ENCODE measurements at places on chromosomes 7 and 10.

DNA sequence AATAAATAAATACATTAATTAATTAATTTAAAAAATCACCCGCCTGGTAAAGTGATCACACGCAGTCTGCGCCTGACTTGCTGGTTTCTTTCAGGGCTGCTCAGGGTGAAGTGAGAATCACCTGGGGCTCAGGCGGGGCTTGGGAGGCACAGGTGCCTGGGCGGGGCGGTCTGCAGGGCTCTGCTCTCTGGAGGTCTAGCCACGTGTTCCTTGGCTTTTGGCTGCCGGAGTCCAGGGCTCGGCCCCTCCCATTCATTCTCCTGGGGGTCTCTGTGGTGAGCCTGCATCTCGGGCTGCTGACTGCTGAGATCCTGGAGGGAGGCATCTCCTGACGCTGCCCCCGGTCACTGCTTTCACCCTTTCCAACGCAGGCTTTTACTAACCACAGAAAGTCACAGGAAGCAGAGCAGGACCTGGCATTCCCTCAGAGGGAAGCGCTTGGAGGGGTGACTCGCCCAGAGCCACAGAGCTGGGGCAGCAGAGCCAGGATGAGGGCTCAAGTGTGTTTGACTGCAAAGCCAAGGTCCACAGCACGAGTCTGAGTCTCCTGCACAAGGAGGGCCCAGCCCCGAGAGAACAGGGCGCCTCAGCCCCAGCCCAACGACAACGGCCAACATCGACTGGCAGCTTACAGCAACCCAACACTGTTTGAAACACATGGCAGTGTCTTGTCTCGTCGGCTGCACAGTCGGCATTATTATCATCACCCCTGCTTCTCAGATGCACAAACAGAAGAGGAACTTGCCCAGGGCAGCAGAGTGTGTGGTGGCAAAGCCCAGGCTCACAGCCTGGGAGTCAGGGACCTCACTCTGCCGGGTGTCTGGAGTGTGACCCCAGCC lies 22.4 kb upstream of the MNX1 start:
- no peak for DNase-seq

GRCh38 chr7:42745357-42746059 lies 166.4 kb downstream of the C7orf25 start:
- no peak for DNase-seq

DNA sequence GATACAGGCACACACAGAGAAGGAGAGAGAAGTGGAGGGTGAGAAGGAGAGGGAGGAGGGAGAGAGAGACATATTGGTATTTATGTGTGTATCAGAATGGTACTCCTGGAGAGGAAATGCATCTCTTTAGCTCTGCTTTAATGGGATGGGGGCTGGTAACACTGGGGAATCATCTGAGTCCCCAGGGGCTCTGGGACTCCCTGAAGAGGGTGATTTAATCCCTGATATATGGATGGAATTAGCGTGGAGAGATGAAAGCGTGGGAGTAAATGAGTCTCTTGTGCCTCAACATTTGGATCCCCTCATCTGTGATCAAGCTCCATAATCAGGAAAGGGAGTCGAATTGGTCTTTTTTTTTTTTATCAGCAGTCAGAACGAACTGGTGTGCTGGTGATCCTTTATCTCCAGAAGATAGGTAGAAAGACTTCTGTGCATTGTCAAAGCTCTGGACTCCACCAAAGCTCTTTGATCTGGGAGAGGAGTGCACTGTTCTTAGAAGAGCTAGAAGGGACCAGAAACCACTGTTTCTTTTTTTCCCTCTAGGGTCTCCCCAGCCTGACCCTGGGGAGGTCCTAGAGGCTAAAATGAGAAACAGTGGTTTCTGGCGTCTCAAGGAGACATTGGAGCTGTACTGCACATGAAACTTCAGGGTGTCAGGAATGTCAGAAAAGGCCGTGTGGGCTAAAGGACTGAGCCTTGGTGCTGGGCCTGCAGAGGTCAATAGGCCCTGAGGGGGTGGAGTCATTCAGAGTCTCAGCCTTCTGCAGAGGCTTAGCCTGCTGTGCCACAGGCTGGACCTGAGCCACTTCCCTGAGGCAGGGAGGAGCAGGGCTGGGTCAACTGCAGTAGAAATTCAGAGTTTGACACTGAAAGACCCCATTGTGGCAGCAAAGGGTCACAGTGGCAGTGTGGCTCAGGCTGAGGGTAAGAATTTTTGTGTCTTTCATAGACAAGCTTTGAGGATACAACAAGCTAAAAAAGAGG lies 234.4 kb upstream of the SLC26A5 start:
- no peak for DNase-seq

GRCh38 chr7:141838581-141838980 lies 2.7 kb downstream of the PRSS37 start:
- DNase-seq, result no peak

DNA sequence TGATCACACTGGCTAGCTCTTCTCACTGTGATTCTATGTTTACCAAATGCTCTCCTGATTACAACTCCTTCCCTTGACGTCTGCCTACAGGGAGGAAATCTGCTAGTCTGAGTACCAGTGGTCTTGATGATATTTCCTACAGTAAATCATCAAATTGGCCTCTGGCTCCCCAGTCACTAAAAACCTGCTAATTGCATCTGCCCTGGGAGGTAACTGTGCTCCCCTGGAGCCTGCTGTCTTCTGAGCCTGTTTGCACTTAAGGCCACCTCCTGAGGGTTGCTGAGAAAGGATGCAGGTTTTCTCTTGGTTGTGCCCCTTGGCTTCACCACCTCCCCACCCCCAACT lies 56.0 kb downstream of the ELMO1 start:
- DNase-seq, result no peak

- no peak for DNase-seq
Measured at GRCh38 chr7:55185941-55186609, 167.3 kb downstream of the EGFR start.

DNA sequence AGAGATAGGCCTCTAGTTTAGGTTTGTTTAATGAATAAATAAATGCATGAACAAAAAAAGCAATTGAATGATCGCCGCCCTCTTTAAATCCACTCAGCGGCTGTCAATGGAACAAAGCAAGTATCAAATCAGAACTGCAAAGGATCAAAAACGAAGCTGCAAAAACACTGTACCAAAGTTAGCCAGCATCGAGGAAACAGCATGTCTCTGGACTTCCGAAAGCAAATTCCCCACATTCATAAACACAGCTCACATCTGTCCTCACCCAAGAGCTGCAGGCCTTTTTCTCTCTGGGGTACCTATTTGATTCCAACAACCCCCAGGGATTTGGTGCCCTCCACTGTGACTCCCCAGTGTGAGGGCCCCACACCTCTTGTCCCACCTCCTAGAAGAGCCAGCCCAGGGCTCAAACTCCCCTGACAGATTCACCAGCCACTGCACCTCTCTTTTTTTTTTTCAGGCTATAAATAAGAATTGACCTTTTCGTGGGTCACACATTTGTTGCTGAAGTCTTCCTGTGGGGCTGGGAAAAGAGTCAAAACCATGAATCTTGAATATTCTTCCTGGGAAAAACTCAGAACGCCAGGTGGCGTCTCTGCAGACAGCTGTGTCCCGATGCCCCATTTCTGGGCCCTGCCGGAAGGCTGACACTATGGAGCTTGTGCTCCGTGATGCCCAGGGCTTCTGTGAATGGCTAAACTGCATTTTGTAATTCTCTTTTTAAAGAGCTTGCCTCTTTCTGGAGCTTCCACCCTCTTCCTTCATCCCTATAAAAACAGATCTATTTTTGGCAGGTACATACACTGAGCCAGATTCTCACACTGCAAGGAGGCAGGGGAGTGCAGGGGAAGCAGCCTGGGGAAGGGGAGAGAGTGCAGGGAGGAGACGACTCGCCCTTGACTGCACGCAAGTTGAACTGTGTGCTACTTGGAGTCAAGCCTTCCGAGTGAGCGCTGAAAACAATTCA lies 51.7 kb downstream of the HSPA12A start:
- no peak for DNase-seq

DNA sequence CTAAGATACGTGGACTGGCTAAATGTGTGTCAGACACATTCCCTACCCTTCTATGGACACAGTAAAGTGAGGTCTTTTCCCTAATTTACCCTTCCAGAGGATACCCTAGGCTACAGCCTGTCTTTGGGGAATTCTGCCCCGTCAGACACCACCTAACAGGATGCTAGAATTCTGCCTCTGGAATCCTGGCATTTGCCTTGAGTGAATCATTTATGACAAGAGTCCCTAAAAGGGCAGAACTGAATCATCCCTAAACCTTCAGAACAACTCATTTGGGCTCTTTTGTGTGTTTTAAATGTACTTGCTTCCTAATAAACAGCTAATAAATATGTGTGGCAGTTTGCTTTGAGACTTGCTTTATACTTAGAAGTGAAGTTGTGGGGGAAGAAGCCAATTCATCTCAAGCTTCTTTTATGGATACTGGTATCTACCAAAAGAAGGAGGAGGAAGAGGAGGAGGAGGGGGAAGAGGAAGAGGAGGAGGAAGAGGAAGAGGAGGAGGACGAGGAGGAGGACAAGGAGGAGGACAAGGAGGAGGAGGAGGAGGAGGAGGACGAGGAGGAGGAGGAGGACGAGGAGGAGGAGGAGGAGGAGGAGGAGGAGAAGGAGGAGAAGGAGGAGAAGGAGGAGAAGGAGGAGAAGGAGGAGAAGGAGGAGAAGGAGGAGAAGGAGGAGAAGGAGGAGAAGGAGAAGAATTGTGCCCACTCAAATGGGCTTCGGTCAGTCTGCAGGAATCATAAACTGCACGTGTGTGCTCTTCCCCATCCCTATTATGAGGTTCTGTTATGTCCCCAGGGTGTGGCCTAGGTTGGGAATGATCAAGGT lies 27.1 kb downstream of the PARP12 start:
- DNase-seq, result no peak

DNA sequence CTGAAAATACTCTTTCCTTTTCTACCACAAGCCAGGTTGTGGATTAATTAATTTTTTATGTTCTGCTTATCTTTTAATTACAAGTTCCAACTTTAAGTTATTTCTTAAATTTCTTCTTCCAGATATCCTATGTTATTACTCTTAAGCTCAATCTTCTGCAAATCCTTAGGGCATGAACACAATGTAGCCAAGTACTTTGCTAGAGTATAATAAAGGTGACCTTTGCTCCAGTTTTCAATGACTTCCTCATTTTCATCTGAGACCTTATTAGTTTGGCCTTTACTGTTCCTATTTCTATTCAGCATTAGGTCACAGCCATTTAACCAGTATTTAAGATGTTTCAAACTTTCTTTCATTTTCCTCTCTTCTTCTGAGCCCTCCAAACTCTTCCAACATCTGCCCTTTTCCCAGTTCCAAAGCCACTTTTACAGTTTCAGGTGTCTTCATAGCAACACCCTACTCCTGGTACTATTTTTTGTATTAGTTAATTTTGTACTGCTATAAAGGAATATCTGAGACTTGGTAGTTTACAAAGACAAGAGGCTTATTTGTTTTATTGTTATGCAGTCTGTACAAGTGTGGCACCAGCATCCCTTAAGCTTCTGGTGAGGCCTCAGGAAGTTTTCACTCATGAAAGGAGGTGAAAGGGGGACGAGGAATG lies 886.2 kb upstream of the GHITM start:
- DNase-seq, result no peak

DNA sequence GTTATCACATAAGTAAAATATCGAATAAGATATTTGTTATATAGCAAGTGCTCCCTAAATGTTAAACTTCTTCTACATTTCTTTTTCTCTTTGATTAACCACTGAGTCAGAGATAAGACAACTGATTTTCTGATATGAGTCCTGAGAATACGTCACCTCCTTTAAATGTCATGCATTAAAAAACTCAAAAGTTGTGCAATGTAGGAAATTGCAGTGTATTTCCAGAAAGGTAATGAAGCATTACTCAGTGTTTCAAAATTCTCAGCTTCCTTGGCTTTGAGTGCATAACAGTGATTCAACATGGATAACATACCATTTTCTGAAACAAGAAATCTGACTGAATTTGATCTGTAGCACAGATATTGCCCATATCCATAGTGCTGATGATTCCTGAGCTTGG lies 155.8 kb downstream of the BMPER start:
- DNase-seq, result no peak

DNA sequence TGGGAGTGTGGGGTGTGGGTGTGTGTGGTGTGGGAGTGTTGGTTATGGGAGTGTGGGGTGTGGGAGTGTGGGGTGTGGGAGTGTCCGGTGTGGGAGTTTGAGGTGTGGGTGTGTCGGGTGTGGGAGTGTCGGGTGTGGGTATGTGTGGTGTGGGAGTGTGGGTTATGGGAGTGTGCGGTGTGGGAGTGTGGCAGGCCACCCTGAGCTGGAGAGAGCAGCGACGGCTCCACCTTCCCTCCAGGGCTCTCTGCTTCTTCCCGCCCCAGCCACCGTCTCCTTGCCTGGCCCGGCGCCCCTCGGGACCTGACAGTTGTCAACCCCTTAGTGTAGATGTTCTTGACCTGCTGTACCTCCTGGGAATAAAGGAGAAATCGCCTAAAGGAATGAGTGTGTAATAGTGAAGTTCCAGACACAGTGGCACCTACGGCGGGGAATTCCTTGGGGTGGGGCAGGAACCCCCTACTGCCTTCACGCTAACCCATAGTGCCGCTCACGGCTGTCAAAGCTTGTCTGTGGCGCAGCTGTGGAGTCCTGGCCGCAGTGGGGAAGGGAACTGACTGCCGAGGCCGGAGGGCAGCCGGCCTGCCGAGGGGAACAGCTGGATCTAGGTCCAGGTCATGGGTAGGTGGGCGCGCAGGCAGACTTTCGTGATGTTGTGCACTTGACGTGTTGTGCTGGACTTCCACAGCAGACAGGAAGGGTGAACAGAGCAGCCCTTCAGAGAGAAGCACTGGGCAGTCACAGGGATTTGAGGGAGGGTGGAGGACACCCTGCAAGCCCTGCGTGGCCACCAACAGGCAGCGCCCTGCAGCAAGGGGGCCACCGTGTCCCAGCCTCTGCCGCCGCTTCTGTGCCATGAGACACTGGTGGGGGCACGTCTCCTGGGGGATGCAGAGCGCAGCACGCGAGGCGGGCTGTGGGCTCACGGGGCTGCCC lies 49.0 kb upstream of the EN2 start:
- no peak for DNase-seq

DNA sequence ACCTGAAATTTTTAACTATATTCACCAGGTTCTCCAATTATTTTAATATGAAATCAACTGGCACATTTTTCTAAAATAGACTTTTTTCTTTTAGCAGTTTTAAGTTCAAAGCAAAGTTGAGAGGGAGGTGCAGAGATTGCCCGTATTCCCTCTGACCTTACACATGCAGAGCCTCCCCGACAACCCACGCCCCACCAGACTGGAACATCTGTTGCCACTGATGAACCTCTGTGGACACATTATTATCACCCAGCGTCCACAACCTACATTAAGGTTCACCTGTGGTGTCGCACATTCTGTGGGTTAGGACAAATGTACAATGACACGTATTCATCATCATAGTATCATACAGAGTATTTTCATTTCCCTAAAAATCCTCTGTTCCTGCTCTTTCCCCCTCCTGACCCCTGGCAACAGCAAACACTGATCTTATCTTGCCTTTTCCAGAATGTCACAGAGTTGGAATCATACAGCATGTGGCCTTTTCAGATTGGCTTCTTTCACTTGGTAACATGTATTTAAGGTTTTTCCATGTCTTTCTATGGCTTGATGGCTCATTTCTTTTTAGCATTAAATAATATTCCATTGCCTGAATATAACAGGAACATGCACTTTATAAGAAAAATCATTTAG lies 37.1 kb downstream of the COBL start:
- DNase-seq, result no peak

All from left forelimb (tissue), 1 donor.